ENCODE measurements at places on chromosomes 13 and 19. TPM values are rescaled to one million over a fixed set of nuclear protein-coding genes. Genes with fewer than 3 reads are reported as not detected.

GRCh38 chr19:8511573-8512101, 2.3 kb downstream of the ZNF414 start:
- peaks cover 12% of the 10 kb centered on the region for H3K36me3 ChIP-seq
- H3K27me3 ChIP-seq, result no peaks in the 10 kb centered on the region
- H3K4me3 ChIP-seq, result no peak overlapping the region
- H3K4me1 ChIP-seq, result peaks cover 15% of the 10 kb centered on the region

GRCh38 chr19:19444681-19445155, 39.2 kb downstream of the GATAD2A start:
- H3K4me1 ChIP-seq, result peaks cover 28% of the 10 kb centered on the region
- H3K4me3 ChIP-seq, result no peak overlapping the region
- H3K36me3 ChIP-seq, result no peaks in the 10 kb centered on the region
- no peak overlapping the region for H3K27ac ChIP-seq

GRCh38 chr13:67238277-67238859, 8.2 kb upstream of the PCDH9 start:
- no peak for DNase-seq
- H3K27ac ChIP-seq, result no peak overlapping the region
- H3K36me3 ChIP-seq, result no peaks in the 10 kb centered on the region

- H3K4me1 ChIP-seq, result no peaks in the 10 kb centered on the region
- no peaks in the 10 kb centered on the region for H3K36me3 ChIP-seq
- no peak for DNase-seq
- no peak overlapping the region for H3K4me3 ChIP-seq
- H3K27me3 ChIP-seq, result no peaks in the 10 kb centered on the region
Observed at GRCh38 chr13:41467425-41467945, 10.1 kb downstream of the RGCC start.

- no peaks in the 10 kb centered on the region for H3K27me3 ChIP-seq
- H3K27ac ChIP-seq, result peak overlapping the region; percentile 85
Observed at GRCh38 chr13:39037410-39037879, 444 bp downstream of the PROSER1 start.

GRCh38 chr19:58033741-58034476, at the start of gene ZSCAN1:
TSS of gene ZSCAN1 (plus strand) at chr19:58034025. CDS start at chr19:58037837, 3,812 bp downstream.
- no peaks in the 10 kb centered on the region for H3K36me3 ChIP-seq
- DNase-seq, result peak; percentile 77
- H3K27ac ChIP-seq, result no peak within 1 kb of the TSS
- peak within 1 kb of the TSS; percentile 32 for H3K4me3 ChIP-seq
- H3K4me1 ChIP-seq, result no peaks in the 10 kb centered on the region
- no peaks in the 10 kb centered on the region for H3K27me3 ChIP-seq

DNA sequence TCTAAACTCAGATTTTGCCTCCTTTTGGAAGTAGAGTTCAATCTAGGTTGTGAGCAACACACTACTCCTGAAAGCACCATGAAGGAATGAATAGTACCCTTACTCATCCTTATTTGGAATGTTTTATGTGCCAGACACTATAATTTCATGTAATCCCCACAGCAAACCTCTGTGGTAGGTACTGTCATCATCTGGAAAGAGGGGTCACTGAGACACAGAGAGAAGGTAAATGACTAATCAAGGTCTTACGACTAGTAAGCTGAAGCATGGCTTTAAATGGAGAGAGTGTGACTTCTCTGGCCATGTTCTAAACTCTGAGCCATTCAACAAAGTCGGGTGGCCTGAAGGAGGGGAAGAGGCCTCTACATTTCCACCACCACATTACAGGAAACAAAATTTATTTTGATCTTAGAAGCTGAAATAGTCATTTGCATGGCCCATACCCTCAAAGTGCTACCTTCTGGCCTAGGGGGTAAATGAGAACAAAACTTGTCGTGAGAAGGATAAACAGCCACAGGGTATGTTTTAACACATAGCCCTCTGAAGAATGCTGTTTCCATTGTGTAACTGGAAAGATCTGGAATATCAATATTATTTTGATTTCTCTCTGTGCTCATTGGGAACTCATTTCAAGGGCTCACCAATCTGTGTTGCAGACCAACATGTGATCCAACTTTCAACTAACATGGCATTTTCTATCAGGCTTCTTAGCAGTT, 180.8 kb upstream of the RFC3 start:
- H3K4me1 ChIP-seq, result peaks cover 5% of the 10 kb centered on the region
- DNase-seq, result no peak
- no peaks in the 10 kb centered on the region for H3K27me3 ChIP-seq
- no peaks in the 10 kb centered on the region for H3K36me3 ChIP-seq
- no peak overlapping the region for H3K27ac ChIP-seq

- H3K27me3 ChIP-seq, result no peaks in the 10 kb centered on the region
- no peaks in the 10 kb centered on the region for H3K36me3 ChIP-seq
- no peaks in the 10 kb centered on the region for H3K4me1 ChIP-seq
- no peak overlapping the region for H3K4me3 ChIP-seq
- no peak for DNase-seq
Observed at GRCh38 chr13:90839061-90839460, 508.4 kb upstream of the MIR17HG start.

GRCh38 chr13:66803808-66804456, 426.2 kb downstream of the PCDH9 start:
- no peak overlapping the region for H3K27ac ChIP-seq
- DNase-seq, result no peak
- no peaks in the 10 kb centered on the region for H3K36me3 ChIP-seq

- no peaks in the 10 kb centered on the region for H3K27me3 ChIP-seq
- DNase-seq, result no peak
- no peaks in the 10 kb centered on the region for H3K4me1 ChIP-seq
- H3K36me3 ChIP-seq, result peaks cover 37% of the 10 kb centered on the region
Observed at GRCh38 chr19:38918526-38918925, 6.5 kb upstream of the CCER2 start.

KASH5 gene
- not detected for total RNA-seq

GRCh38 chr19:38769635-38770211, 3.6 kb downstream of the LGALS7 start:
- H3K27ac ChIP-seq, result no peak overlapping the region
- H3K4me1 ChIP-seq, result no peaks in the 10 kb centered on the region
- H3K36me3 ChIP-seq, result no peaks in the 10 kb centered on the region
- no peaks in the 10 kb centered on the region for H3K27me3 ChIP-seq
- H3K4me3 ChIP-seq, result peak overlapping the region; percentile 56

ZNF546 gene
- 3.7 TPM for total RNA-seq

DNA sequence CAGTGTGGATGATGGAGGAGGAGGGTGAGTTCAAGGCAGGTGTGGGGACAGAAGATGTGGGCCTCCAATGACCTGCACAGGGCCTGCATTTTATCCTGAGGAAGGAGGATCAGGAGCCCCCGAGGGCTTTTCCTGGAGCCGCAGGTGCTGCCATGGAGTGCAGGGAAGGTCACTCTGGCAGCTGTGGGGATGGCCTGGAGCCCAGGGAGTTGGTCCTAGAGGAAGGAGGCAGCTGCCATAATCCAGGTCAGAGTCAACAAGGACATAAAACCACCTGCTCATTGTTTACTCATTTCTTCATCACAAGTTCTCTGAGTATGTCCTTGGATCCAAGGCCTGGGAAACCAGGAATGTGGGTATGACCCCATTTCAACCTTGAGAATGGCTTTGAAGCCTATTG, 87.2 kb downstream of the SCGB2B2 start:
- H3K27ac ChIP-seq, result no peak overlapping the region
- no peak overlapping the region for H3K4me3 ChIP-seq
- no peaks in the 10 kb centered on the region for H3K36me3 ChIP-seq
- no peak for DNase-seq
- no peaks in the 10 kb centered on the region for H3K27me3 ChIP-seq

DNA sequence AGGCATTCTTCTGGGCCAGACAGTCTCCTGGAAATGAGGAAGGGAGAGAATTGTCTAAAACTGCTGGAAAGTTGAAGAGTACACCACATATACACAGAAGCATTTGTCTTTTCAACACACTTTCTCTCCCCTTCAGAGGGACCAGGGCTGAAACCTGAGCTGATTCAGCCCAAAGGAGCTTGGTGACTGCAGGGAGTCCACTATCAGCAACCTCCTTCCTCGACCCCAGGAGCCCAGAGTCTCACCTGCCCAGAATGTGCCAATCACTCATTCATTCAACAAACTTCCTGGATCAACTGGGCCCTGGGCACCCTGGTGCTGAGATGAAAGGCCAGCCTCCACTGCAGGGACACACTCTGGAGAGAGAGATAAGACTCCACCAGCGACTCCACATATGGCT, 128.9 kb upstream of the VSTM2B start:
- no peak overlapping the region for H3K4me3 ChIP-seq
- H3K27ac ChIP-seq, result no peak overlapping the region
- no peaks in the 10 kb centered on the region for H3K4me1 ChIP-seq

- no peaks in the 10 kb centered on the region for H3K36me3 ChIP-seq
- H3K27me3 ChIP-seq, result no peaks in the 10 kb centered on the region
- no peak for DNase-seq
Observed at GRCh38 chr19:55325172-55325571, at the start of gene TMEM150B. TSS of gene TMEM150B (minus strand) at chr19:55325341. CDS start at chr19:55321036, 4,305 bp downstream.

GRCh38 chr13:27660511-27660910, 38.8 kb downstream of the POLR1D start:
- H3K27me3 ChIP-seq, result no peaks in the 10 kb centered on the region
- H3K36me3 ChIP-seq, result peaks cover under 1% of the 10 kb centered on the region
- H3K4me3 ChIP-seq, result no peak overlapping the region
- no peak overlapping the region for H3K27ac ChIP-seq

SERPINE3 gene
- not detected for total RNA-seq

DNA sequence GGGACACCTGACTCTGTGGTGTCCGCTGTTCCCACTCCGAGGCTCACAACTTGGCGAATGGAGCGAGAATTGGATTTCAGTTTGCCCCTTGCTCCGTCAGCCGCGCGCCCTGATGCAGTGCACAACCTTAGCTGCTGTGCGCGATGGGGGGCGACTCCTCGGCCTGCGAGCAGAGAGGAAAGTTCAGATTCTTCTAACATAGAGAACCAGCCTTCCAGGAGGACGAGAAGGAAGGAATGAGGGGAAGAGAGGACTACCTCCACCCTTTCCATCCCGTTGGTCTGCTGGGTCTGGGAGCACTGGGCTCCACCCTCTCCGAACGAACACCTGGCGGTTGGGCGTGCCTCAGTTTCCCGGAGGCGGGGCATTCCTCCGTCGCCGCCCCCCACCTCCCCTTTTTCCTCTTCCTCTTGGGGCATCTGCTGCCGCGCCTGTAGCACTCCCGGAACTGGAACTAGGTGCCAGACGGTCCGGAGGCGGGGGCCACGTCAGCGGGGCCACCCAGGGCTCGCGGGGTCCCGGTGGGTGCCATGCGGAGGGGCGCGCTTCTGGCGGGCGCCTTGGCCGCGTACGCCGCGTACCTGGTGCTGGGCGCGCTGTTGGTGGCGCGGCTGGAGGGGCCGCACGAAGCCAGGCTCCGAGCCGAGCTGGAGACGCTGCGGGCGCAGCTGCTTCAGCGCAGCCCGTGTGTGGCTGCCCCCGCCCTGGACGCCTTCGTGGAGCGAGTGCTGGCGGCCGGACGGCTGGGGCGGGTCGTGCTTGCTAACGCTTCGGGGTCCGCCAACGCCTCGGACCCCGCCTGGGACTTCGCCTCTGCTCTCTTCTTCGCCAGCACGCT, at the start of gene KCNK6:
Gene KCNK6 (plus strand): TSS at position 425 of the 838 bp plus-strand sequence. CDS start 106 bp downstream, at position 531.
- peak; percentile 39 for DNase-seq
- peak within 1 kb of the TSS; percentile 71 for H3K4me3 ChIP-seq
- H3K4me1 ChIP-seq, result peaks cover 8% of the 10 kb centered on the region
- no peaks in the 10 kb centered on the region for H3K36me3 ChIP-seq

RDH8 gene
- total RNA-seq, result not detected

DNA sequence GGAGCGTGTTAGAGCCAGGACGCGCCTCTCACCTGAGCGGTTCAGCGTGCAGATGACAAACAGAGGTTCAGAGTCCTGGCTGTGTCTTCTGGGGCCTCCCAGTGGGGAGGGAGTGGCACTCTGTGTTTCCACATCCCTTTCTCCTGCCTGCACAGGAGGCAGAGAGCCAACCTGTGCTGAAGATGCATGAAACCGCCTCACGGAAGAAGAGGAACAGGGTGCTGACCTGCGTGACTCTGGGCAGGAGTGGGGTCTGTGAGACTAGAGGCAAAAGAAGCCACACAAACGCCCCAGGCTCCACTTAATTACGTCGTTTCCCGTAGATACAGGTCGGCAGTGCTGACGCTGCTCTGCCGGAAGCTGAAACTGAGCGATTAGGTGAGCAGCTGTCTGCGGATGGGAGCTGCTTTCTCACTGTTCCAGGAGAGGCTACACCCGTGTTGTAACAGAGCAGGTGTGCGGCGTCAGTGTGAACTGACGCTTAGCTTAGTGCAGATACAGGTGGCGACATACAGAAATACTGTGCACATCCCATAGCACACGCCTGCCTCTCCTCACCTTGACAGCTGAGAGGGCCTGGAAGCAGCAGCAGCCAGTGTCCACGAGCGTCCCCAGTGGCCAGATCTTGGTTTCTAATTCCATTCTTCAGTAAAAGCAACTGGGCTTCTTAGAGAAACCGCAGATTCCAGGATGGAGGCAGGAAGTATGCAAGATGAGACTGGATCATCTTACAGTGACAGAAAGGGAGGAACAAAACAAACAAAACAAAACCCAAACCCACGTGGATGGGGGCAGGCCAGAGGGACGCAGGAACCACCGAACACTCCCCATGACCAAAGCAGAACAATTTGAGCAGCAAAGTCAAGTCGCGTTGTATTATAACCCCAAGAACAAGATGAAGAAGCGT, 37.7 kb upstream of the MCF2L start:
- no peaks in the 10 kb centered on the region for H3K4me1 ChIP-seq
- no peak for DNase-seq
- no peak overlapping the region for H3K4me3 ChIP-seq
- H3K27me3 ChIP-seq, result peaks cover 10% of the 10 kb centered on the region
- H3K27ac ChIP-seq, result no peak overlapping the region
- H3K36me3 ChIP-seq, result no peaks in the 10 kb centered on the region

GRCh38 chr13:25575562-25575961, 203.8 kb downstream of the ATP8A2 start:
- no peak for DNase-seq
- no peak overlapping the region for H3K27ac ChIP-seq
- no peaks in the 10 kb centered on the region for H3K27me3 ChIP-seq
- H3K4me3 ChIP-seq, result no peak overlapping the region
- no peaks in the 10 kb centered on the region for H3K4me1 ChIP-seq
- no peaks in the 10 kb centered on the region for H3K36me3 ChIP-seq

DNA sequence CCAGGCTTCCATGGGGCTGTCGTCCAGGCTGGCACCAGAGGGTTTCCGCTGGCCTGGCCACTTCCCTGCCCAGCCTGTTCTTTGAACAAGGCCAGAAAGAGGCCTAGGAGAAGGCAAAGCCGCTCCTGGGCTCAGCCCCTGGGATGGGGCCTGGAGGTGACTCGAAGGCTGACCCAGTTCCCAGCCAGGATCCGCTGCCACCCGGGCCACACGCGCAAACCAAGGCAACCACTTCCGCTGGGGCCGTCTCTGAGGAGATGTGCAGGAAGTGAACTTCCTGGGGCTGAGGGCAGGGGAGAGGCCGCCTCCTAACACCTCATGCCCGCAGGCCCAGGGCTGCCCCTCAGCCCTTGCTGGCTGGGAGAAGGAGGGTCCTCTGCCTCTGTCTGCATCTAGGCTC, 15.2 kb downstream of the PLEKHF1 start:
- peaks cover 77% of the 10 kb centered on the region for H3K4me1 ChIP-seq
- H3K36me3 ChIP-seq, result peaks cover 4% of the 10 kb centered on the region
- peak; percentile 71 for DNase-seq
- H3K27ac ChIP-seq, result peak overlapping the region; percentile 86
- H3K27me3 ChIP-seq, result no peaks in the 10 kb centered on the region
- peak overlapping the region; percentile 41 for H3K4me3 ChIP-seq

Data from psoas muscle (tissue), 8 donors.